ENCODE measurements at places on chromosomes 6 and 20.

GRCh38 chr6:33373960-33374910 is 17.4 kb upstream of the KIFC1 start:
- no peak for DNase-seq

DNA sequence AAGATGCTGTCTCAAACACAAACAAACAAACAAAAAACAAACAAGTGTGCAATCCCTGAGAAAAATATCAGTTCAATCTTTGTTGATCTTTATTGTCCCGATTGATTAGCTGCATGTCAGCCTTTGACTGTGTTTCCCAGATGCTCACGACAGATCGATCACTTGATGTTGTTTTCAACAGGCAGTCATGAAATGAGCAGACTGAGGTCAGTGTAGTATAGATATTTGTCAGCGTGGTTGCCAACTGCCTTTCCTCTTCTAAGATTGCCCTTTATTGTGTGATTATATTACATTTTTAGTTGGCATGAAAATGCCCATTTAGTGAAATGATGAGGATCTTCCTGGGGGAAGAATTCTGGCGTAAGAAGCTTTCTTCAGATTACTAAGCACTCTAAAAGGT is 25.6 kb downstream of the UTRN start:
- no peak for DNase-seq

DNA sequence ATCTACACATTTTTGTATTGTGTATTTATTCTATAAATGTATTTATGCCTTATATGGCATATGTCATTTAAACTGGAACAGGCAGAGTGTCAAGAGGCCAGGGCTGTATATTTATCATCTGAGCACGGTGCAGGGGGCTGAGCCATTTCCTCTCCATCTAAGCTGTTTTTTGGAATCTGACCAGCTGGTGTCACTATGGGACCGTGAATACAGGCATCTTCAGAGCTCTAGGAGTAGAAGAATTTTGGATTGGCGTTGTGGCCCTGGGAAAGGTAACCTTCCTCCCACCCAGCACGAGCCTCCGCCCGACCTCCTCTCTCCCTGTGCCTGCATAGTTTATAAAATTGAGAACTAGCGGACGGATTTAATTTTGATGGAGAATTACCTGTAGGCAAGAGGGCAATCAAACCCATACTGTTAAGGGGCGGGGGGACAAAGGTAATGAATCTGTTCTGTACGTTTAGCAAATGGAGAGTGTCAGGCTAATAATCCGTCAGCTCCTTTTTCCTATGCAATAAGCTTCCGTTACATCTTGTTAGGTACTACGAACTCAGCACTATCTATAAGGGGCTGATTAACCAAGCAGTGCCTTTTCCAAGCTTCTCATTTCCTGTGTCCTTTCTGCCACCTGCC is 29.0 kb upstream of the EEF1E1 start:
- no peak for DNase-seq

DNA sequence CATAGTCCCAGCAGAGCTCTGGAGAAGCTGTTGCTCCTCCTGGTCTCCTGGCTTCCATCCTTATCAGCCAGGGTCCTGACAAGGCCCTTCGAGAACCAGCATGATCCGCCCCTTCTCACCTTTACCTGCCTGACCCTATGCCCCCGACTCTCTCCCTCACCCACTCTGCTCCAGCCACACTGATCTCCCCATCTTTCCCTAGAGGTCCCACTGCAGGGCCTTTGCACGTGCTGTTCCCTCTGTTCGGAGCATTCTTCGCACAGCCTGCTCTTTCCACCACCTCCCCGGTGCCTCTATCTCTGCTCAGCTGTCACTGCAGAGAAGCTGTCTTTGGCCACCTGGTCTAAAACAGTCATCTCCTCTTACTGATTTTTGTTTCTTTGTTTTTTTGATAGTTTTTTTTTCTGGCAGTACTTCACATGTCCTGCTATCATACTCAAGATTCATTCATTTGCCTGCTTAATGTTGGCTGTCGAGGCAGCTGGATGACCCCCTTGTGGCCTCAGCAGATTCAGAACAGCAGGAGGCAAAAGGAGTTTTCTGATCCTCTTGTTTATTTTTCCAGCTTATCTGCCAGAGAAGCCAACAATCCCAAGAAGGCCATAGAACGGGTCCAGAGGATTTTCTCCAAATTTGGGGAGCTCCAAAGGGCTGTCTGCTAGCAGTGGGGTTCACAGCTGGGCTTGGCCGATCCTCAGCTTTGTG is 1.6 kb upstream of the PTGIS start:
- DNase-seq: no peak

DNA sequence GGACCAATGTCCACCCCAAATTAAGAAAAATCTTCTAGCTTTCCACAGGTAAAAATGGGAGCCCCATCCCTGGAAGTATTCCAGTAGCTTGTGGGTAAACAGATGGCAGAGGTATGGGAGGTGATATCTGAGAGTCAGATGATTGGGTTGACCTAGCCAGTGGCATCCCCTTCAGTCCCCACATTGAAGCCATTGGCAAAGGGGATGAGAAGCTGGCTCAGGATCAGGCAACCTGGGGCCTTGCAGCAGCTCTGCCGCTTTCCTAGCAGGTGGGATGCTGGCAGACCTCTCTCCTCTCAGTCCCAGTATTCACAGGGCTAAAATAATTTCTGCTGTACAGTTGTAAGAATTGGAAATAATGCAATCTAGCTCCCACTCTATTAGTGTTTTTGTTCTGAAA is 108.9 kb upstream of the KCNG1 start:
- DNase-seq: peak; percentile 48

- no peak for DNase-seq
These were observed 151.7 kb upstream of the OLIG3 start for GRCh38 chr6:137645850-137646249.

GRCh38 chr20:49831022-49831769 is 18.6 kb downstream of the SLC9A8 start:
- no peak for DNase-seq

GRCh38 chr6:148441454-148441911 is 98.8 kb downstream of the SASH1 start:
- no peak for DNase-seq

GRCh38 chr6:37127961-37128862 is 41.7 kb upstream of the PIM1 start:
- no peak for DNase-seq

- DNase-seq: no peak
These were observed 96.2 kb downstream of the RREB1 start for GRCh38 chr6:7203939-7204338.

DNA sequence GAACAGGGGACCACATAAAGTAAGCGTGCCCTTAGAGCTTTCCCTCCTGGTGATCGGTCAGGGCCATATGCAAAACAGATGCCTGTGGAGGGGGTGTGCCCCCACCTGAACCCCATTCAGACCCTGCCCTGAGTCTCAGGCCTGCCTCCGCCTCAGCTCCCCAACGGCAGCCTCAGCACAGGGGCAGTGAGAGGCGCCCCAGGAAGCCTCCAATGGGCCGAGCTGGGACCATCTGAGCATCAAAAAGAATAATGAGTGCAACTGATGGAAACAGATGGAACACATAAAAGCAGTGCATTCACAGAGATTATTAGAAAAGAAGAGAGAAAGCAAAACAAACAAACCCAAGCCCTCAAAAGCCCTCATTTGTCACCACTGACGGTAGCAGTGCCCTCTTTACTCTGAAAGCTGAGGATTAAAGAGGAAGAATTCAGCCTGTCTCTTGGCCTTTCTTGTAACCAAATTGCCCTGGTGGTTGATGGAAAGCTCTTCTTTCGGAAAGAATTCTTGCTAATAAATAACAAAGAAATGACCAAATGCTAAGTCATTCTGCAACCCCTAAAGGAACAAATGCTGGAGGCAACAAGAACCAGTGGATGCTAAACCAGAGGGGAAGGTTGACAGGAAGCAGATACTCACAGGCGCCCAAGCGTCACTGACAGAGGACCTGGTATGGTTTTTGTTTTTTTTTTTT is 6.8 kb downstream of the ADISSP start:
- no peak for DNase-seq

- DNase-seq: no peak
These were observed 2.6 kb upstream of the COL19A1 start for GRCh38 chr6:69863766-69864165.

- DNase-seq: no peak
These were observed 18.9 kb downstream of the PERP start for GRCh38 chr6:138088326-138088762.

GRCh38 chr6:150891888-150892485 is 26.5 kb downstream of the MTHFD1L start:
- DNase-seq: no peak

- DNase-seq: no peak
These were observed 166.3 kb upstream of the STXBP5 start for GRCh38 chr6:147037881-147038280.

- no peak for DNase-seq
These were observed 20.1 kb downstream of the SRC start for GRCh38 chr20:37365760-37366638.

GRCh38 chr6:100035873-100036653 is 42.0 kb upstream of the MCHR2 start:
- no peak for DNase-seq

GRCh38 chr6:169803271-169803811 is 51.9 kb downstream of the ERMARD start:
- DNase-seq: no peak

GRCh38 chr20:62873280-62873679 is 11.7 kb upstream of the TCFL5 start:
- no peak for DNase-seq

DNA sequence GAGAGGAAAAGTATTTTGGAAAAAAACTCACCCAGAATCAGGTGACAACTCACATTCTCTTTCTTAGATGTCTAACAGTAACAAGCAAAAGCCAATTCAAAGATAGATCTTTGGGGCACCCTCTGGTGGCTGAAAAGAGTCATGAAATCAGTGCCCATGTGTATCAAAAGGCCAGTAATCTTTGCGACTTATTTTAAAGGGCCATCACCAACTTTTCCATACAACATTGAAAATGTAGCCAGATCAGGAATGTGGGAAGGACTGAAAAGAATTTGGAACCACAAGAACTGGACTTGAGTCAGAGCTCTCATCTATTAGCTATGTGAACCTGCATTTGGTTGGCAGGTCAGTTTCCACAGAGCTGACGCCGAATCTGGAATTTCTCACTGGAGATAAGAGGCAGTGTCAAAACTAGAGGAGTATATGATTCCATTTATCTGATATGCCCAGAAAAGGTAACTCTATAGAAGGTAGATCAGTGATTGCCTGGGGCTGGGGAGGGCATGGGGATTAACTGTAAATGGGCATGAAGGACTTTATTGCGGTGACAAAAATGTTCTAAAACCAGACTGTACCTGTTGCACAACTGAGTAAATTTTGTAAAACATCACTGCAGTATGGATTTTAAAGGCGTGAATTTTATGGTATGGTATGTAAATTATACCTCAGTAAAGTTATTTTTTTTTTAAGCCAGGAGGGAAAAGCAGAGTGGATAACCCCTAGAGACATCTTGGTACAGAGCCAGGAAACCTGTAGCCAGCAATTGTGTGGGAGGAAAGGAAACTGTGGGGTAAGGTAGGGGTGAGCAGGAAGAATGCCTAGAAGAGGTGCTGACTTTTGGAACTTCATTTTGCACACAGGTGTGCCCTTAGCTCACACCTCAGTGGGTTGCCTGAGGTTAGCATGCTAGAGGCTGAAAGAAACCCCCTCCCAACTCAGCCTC is 117.1 kb upstream of the ASF1A start:
- no peak for DNase-seq

DNA sequence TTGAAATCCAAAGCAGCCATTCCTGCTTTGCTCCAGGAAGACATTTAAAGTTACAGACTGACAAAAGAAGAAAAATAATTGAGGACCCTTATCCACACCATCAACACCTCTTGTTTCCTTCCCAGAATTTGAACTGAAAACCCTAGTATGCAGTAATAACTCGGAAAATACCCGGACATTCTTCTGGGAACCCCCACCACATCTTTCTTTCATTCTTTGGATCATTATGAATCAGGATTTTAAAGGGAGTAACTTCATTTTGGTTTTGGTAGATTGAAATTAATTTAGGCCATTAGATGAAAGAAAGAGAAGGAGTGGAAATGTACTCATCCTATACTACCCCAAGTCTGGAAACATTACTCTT is 213.8 kb upstream of the MARCKS start:
- DNase-seq: no peak

DNA sequence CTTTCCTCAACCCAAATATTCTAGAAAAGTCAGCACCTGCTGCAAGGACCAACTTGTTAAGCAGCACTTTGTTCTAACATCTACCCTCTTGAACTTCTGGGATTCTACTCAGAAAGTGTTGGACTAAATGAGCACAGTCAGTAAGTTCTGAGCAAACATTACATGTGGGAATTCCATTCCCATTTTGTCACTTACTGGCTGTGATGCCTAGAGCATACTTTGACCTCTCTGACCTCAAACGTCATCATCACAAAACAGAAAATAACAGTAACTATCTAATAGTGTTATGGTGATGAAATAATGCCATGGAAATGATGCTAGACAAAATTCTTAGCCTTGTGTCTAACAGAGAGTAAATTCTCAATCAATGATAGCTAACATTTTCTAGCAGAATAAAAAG is 829.4 kb downstream of the EPHA7 start:
- DNase-seq: no peak

- DNase-seq: no peak
These were observed 228.1 kb downstream of the PRL start for GRCh38 chr6:22068561-22069305.
